Endothelial cell of umbilical vein (primary cell): ENCODE measurements at places on chromosomes 5 and 9.

- no peak for DNase-seq
These were observed 25.8 kb downstream of the NSUN2 start for GRCh38 chr5:6606884-6607558.

DNA sequence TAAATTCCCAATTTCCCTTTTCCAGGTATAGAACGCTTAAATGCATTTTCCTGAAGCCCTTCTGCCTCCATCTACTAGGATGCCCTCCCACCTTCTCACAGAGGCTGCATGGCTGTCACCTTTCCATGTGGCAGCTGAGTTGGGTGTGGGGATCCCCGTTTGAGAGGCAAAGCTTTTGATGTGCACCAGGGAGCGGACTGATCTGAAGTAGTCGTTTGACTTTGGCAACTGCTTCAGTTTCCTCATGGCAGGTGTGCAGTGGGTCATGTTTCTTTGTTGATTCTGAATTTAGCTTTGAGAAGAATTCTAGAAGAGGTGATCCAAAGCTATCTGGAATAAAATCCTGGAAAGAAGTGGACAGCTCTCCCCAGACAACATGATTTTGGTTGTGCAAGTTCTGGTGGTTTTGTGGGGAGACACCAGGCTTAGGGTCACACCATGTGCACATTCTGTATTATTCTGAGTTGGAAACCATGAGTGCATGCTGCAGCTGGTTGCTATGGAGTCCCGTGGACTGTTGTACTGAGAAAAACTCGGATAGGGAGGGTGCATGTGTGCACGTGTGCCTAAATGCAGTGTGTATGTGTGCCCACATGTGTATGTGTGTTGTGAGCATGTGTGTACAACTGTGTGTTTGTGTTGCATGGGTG is 63.5 kb downstream of the GADD45G start:
- no peak for DNase-seq

DNA sequence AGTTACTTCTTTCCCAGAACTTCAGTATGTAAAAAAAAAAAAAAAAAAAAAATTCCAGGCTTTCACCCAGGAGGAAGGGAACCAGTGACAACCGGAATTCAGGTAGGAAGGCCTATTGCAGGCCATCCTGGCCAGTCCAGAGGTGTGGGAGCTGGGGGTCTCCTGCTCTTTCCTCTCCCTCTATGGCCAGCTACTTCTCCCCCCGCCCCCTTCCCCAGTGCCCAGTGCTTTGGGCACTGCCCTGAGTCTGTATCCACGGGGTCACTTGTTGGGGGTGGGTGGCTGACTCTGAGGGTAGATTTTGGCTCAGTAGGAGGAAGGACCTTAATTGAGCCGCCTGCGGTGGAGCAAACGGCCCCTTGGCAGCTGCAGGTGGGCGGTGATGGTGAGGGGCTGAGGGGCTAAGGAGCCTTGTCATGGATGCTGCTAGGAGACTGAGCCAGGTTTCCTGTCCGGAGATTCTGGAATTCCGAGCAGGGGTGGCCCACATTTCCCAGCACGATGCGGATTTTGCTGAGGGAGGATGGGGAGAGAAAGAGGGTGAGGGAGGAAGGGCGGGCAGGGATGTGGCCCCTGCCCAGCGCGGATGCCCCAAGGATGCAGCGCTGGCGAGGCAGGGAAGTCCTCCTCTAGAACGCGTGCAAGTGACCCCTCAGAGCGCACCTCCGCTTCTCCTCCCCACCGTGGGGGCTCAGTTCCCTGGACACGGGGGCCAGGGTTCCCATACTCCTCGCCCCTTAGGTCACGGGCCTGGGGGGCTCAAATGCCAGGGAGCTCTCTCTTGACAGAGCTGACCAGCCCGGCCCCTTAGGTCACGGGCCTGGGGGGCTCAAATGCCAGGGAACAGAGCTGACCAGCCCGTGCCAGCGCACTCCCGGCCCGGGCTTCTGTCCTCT is 1.2 kb upstream of the PHF2 start:
- no peak for DNase-seq

- no peak for DNase-seq
These were observed 12.6 kb downstream of the URM1 start for GRCh38 chr9:128383791-128384190.

DNA sequence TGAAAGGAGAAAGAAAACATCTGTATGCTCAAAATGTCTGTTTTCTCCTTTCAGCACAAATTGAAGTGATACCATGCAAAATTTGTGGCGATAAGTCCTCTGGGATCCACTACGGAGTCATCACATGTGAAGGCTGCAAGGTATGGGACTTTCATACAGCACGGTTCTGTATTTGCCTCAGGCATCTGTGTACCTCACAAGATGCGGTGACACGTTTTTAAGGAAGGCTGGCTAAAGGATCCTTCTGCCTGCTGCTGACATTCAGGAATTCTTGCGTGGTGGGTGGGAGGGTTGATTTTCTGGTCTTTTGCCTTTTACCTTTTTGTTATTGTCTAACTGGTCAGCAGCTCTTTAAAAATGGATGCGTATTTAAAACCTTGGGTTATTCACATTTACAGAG is 133.1 kb downstream of the RORB start:
- DNase-seq, result no peak

DNA sequence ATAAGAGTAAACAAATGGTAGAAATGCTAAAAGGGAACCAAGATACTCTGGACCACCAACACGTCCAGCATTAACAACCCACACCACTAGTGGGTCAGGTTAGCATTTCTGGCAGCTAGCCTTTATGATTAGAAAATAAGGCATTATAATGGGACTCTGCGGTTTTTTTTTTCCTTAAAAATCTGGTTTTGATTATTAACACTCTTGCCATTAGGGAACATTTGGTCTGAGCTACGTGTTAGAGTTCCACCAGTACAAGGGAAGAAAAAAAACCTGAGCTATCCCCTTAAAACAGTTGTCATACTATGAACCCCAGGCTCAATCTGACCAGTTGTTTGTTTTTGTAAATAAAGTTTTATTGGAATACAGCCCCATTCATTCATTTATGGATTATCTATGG is 110.4 kb downstream of the NTRK2 start:
- DNase-seq, result no peak

DNA sequence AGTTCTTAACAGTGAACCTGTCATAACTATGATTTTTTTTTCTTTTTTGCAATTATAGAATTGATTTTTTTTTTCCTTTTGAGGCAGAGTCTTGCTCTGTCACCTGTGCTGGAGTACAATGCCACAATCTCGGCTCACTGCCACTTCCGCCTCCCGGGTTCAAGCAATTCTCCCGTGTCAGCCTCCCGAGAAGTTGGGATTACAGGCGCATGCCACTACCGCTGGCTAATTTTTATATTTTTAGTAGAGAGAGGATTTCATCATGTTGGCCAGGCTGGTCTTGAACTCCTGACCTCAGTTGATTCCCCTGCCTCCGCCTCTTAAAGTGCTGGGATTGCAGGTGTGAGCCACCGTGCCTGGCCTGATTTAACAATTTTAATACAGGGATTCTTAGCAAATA is 21.4 kb downstream of the UGCG start:
- no peak for DNase-seq

GRCh38 chr9:117787746-117788145 is 83.5 kb downstream of the TLR4 start:
- no peak for DNase-seq

GRCh38 chr5:27814983-27815382 is 776.6 kb upstream of the CDH9 start:
- DNase-seq, result no peak

GRCh38 chr9:134724202-134724911 is 82.8 kb downstream of the COL5A1 start:
- no peak for DNase-seq
